Renal cortical epithelial cell (primary cell): ENCODE measurements at places on chromosomes 2 and 18. TPM values are rescaled to one million over a fixed set of nuclear protein-coding genes. Genes with fewer than 3 reads are reported as not detected.

- no peak for DNase-seq
These were observed 804.5 kb downstream of the TDRD15 start for GRCh38 chr2:21928292-21928691.

DNA sequence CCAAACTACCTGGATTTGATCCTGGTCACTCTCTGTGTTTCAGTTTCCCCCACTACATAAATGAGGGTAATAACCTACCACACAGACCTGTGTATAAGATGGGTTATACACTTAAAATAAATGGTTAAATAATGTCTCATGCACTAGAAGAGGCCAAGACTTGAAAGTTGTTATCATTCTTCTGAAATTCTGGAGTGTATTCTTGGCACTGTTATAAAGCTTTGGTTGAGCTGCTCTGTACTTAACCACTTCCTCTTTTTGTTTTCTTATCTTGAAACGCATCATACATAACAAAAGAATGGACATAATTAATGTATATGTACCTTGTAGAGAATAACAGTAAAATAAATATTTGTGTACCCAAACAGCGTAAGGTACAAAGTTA lies 281.0 kb downstream of the AFF3 start:
- no peak for DNase-seq

GRCh38 chr2:171141320-171141719 lies 19.4 kb downstream of the TLK1 start:
- DNase-seq: no peak

DNA sequence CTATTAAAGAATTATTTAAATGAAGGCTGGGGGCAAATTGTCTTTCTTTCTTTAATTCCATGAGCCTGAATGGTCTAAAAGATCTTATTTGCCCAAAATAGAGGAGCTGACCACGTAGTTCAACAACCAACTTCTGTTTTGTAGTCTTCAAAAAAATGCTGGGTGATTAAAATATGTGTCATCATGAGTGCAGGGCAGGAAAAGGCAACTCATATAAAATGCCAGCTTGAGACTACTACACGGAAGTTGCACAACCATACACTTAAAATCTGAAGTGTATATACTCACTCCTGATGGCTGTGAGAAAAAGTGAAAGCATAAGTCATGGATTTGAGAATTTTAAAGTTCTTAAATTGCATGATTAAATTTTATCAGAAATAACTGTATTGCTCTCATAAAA lies 210.9 kb downstream of the DYM start:
- peak; percentile 91 for DNase-seq

Gene KLHL14
- 0.87 and 10.8 TPM in 2 replicates for total RNA-seq

Gene SERPINB5
- total RNA-seq: 0.10 and 1.2 TPM in 2 replicates

- no peak for DNase-seq
These were observed 168.2 kb upstream of the ALPP start for GRCh38 chr2:232210306-232210705.

Gene ALPG
- total RNA-seq: not detected in 2 replicates

Gene ABCB11
- not detected in 2 replicates for total RNA-seq

- no peak for DNase-seq
These were observed 204.2 kb downstream of the MBD2 start for GRCh38 chr18:54020156-54020745.

Gene PTH2R
- 0.17 and 3.2 TPM in 2 replicates for total RNA-seq

Gene PRKCE
- 3.1 and 6.9 TPM in 2 replicates for total RNA-seq

GRCh38 chr2:68295516-68295915 lies 24.2 kb downstream of the CNRIP1 start:
- no peak for DNase-seq

Gene SESTD1
- total RNA-seq: 21.4 and 51.1 TPM in 2 replicates

DNA sequence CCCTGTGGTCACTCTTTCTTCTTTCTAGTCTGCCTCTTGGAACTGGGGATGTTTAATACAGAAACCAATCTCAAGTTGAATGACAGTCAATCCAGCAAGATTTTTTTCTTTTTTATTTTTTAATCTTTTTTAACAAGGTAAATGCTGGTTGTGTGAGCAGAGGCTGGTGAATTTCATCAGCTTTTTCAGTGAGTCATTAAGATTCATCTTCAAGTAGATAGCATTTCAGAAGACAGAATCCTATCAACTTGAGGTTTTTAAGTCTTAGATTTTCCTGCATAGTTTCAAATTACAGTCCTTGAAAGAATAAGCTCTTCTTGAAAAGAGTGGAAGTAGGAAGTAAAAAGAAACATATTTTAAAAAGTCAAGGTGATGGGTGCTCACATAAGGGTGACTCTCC lies 12.4 kb downstream of the SLC8A1 start:
- peak; percentile 41 for DNase-seq
